ENCODE measurements at places on chromosomes 6 and 20.

- no peaks in the 10 kb centered on the region for H3K27me3 ChIP-seq
- no peaks in the 10 kb centered on the region for H3K36me3 ChIP-seq
- no peak overlapping the region for H3K4me3 ChIP-seq
- no peak overlapping the region for H3K27ac ChIP-seq
These were observed 15.2 kb upstream of the GUCA1A start for GRCh38 chr6:42158011-42158410.

- no peaks in the 10 kb centered on the region for H3K27me3 ChIP-seq
- DNase-seq, result no peak
- no peak overlapping the region for H3K4me3 ChIP-seq
- no peaks in the 10 kb centered on the region for H3K36me3 ChIP-seq
- H3K27ac ChIP-seq, result no peak overlapping the region
These were observed 195.5 kb downstream of the EPM2A start for GRCh38 chr6:145539831-145540230.

DNA sequence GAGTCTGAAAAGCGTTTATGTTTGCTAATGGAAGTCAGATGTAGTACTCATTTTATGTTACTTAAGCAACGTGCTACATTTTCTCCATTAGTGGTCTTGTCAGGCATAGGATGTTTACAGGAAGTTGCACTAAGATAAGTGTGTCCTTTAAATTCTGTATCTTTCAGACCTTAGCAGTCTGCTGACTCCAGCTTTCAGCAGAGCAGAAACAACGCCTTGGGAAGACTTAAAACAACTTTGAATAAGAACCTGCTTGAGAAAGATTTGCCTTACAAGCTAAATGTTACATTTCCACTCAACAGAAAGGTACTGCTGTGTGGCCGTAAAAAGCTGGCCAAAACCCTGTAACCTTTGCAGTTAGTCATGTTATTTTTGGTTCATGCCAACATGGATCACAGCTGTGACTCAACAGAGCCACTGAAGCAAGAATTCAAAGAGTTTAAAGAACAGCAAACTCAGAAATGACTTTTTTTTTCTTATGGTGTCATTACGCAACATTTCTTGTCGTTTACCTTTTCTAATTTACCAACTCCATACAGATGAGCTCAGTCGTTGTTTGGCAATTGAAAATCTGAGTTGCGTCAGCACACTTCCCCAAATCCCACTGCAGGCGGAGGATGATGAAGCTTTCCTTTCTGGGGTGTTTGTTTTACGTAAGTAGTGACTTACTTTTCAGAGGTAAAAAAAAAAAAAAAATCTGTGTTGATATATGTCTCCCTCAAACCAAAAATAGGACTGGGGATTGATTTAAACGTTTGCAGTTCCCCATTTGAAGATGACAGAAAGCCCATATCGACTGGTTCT is 27.9 kb upstream of the BMP6 start:
- no peaks in the 10 kb centered on the region for H3K27me3 ChIP-seq
- DNase-seq, result no peak
- no peaks in the 10 kb centered on the region for H3K36me3 ChIP-seq

GRCh38 chr6:128491100-128491581 is 29.3 kb downstream of the PTPRK start:
- DNase-seq, result no peak
- no peaks in the 10 kb centered on the region for H3K27me3 ChIP-seq
- H3K36me3 ChIP-seq, result no peaks in the 10 kb centered on the region
- no peak overlapping the region for H3K4me3 ChIP-seq
- no peaks in the 10 kb centered on the region for H3K4me1 ChIP-seq

- no peaks in the 10 kb centered on the region for H3K36me3 ChIP-seq
- H3K4me1 ChIP-seq, result no peaks in the 10 kb centered on the region
- DNase-seq, result no peak
- no peak overlapping the region for H3K27ac ChIP-seq
- no peak overlapping the region for H3K4me3 ChIP-seq
These were observed 172.8 kb downstream of the GJA1 start for GRCh38 chr6:121608270-121608669.

DNA sequence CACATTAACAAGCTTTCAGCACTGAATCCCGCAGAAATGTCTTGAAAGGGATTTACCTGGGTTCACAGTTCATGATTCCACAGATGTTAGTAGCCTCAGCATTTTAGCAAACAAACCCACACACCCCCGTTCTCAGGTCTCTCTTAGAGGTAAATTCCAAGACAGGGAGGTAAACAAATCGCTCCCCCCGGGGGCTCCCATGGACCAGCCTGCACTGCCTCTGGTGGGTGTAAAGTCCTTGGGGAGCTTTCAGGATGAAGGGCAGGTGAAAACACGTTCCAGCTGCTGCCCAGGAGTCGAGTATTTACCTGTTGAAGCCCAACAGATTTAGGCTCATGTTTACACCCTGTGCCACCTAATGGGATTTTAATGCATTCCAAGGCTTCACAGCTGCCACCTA is 187.0 kb upstream of the FOXQ1 start:
- H3K4me1 ChIP-seq, result no peaks in the 10 kb centered on the region
- H3K4me3 ChIP-seq, result no peak overlapping the region
- no peaks in the 10 kb centered on the region for H3K36me3 ChIP-seq
- no peak for DNase-seq
- no peak overlapping the region for H3K27ac ChIP-seq

All from effector memory CD4-positive, alpha-beta T cell (primary cell).